ENCODE measurements at places on chromosomes 2 and 18.
A peak's percentile ranks its signal among the peaks of the same experiment; 100 is the strongest.

DNA sequence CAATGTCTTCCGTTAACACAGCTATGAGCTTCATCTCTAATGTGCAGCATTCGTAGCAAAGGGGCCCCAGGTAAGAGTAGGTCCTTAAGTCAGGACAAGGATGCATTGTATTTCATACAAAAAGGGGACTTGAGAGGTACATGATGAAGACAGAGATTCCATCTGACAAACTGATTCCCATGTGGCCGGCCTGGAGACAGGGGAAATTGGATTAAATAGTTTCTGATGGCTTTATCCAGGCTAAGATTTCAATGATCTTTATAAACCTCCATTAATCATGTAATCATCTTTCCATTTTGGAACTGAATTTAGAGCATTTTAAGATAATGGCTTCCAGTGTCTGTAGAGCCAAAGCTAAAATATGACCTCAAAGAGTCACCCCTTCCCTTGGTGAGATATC is 111.3 kb downstream of the NCKAP5 start:
- no peak for DNase-seq

DNA sequence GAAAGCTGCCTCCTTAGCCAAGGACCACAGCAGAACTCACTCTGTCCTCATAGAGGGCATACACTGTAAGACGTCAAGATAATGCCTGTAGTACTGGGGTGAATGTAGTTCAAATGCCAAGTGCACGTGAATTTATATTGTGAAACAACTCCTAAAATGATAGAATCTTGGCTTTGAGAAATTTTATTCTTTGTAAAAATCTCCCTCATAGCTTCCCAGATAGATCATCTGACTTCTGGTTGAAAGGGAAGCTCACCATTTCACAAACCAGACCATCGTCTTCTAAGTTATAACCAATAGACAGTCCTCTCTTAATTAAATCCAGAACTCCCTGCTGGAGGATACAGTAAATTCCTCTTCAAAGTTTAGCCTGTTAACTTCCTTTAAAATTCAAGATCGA is 110.9 kb upstream of the MSTN start:
- no peak for DNase-seq

- no peak for DNase-seq
These were observed 255.1 kb downstream of the RND3 start for GRCh38 chr2:150232321-150232720.

- no peak for DNase-seq
These were observed 422.7 kb downstream of the TGIF1 start for GRCh38 chr18:3872641-3873040.

DNA sequence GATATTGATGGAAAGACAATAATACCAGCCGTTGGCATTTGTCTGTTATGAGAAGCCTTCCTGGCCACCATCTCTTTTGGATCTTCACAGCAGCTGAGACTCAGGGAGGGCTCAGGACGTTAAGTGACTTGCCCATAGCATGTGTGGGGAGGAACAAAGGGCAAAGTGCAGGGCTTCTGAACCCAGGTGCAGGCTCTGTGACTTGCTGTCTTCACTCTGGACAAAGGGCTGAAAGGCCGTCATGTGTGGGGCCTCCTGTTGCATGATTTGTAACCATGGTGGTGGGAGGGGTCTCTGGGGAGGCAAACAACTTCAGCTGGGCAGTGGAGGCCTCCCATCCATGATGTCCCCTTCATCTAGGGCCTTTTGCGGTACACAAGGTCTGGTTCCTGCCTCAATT is 65.5 kb upstream of the SIX2 start:
- DNase-seq = no peak

DNA sequence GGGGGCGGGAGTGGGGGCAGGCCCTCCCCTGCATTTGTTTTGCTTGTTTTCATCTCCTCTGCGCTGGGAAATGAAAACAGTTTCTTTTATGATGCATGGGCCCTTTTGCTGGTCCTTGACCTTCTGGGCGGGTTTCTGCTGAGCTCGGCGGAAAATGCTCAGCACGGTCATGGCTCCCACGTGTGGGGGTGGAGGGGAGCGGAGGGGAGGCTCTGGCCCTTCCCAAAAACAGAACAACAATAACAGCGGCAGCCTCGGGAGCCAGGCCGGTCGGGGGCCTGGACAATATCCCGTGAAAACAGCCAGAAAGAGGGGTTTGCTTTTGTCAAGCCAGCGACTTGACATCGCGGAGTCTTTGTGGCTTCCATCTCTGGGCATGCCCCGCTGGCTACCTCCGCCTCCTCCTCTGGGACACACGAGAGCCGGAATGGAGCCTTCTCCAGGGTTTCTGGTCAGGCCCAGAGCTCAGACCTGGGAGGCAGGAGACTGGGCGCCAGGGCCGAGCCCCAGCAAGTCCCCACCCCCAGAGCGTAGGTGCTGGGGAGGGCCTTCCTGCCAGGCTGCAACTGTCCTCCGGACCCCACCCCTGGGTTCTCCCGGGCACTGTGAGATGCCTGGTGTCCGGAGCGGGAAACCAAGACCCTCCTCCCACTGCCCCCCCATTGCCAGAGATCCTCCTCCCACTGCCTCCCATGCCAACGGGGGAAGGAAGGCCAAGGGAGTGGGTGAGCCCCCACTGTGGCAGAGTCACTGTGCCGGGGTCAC is 35.9 kb upstream of the SNED1 start:
- DNase-seq = no peak

GRCh38 chr2:25453199-25453905 is 111.6 kb upstream of the DNMT3A start:
- no peak for DNase-seq

DNA sequence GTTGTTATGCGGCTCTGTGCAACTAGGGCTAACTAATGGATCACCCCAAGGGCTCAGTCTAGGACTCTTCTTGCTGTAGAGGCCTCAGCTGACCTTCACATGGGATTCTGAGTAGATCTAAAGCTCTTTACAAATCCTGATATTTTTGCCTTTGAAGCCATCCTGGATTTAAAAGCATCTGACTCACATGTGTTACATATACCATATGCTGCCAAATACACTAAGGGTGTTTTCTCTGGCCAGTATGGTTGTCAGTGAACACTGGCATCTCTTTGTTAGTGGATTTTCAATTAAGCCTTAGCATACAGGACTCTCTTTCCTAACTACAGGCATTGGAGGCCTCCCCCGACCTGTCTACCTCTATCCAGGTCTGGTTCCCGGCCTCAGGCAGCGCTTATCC is 992.8 kb upstream of the FANCL start:
- no peak for DNase-seq

- no peak for DNase-seq
These were observed 22.2 kb downstream of the ATAD2B start for GRCh38 chr2:23904692-23905091.

DNA sequence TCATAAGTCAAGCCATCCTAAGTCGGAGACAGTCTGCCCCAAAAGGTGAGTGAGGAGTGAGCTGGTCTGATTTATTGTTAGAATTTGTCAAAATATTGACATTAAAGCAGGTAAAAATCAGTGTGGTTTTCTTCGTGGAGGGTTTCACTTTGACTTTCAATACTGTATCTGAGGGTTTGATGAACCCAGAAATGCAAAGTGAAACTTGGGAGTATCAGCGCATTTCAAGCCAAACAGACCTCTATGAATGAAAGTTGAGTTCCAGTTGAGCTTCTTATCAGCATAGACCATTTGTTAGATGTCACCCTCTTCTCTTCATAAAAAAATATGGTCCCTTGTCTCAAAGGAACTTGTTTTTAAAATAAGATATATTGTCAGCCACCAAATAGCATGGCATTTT is 21.7 kb upstream of the CXCR4 start:
- peak; percentile 36 for DNase-seq

DNA sequence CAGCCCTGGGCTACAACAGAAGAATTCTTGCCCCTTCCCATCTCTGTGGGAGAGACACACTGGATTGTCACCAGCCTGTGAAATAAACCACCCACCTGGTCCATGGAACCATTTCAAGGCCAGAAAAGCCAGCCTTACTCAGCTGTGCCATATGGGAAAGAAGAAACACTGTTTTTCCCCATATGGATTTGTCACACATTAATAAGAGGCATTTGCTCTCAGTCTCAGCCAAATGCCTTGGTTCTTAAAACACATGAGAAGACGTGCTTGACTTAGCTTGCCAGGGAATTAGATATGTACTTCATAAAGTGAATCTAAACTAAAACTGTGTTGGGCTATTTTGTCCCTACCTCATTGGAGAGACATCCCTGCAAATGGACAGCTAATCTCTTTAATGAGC is 308.6 kb upstream of the TNP1 start:
- DNase-seq = no peak

DNA sequence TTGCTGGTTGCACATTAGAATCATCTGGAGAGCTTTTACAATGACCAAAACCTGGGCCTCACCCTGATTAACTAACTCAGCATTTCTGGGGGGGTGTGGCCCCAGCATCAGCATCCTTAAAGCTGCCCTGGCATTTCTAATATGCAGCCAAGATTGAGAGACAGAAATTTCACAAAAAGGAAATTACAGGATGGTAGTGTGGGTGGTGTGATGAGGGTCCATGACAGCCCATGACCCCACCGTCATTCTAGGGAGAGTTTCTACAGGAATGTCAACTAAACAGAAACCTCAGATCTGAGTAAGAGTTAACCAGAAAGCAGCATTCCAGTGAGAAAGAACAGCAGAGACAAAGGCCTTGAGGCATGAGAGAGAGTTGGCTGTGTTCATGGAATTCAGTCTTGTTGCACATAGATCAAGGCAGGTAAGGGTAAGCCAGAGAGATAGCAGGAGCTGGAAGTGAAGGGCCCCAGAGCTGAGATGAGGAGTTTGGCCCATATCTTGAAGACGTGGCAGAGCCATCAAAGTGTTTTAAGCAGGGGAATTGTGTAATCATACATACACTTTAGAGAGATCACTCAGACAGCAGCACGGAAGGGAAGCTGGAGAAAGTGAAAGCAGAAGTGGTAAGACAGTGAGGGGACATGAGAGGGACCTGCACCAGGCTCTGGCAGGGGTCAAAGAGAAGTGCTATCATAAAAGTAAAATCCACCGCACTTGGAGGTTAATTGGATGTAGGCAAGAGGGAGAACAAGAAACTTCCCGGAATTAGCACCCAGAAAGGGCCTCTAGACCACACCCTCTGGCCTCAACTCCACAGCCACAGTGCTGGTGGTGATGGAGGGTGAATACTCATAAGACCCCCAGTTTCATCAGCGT is 7.8 kb upstream of the TRABD2A start:
- DNase-seq = peak; percentile 30

DNA sequence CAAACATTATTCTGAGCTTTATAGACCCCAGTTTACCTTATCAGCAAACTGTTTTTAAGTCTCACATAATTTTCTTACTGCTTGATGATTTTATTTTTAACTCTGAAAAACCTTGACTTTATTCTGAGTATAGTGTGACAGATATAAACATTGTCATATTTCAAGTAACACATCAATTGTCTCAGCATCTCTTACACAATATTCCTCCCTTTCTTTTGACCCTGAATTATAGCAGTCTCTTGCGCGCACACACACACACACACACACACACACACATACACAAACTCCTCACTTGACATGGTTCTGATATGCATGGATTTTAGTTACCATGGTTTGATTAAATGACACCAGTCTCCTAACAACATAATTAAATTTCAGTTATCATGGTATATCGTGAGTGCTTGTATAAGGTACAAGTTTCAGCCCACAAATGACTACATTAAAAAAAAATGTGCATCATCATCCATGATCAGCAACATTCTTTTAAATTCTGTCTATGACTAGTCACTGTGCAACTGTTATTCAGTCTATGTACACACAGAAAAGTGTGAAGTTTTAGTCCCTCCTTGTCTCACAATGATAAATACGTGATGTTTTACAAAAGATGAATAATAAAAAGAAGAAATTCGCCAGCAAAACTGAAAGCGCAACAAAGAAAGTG is 39.5 kb upstream of the TACR1 start:
- DNase-seq = no peak

DNA sequence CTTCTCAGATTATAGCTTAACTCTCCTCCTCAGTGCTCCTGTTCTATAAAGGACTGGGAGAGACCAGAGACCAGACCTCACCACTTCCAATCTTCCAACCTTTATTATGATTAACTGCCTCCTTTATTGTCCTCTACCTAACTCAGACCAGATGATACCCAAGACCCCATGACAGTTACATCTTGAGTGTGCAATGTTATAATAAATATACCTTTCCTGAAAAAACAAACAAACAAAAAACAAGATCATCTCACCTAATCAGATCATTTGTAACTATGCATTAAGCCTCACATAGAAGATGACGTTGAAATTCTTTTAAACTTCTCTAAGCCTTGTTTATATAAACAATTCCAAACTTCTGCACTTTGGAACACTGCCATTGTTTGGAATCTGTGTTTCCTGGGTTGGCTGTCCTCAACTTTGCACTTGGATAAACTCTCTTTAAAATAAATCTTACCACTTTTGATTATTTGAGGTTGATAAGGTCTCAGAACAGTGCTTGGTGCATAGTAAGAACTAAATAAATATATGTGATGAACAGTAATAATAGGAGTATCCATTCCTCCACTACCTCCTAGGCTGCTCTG is 342.7 kb downstream of the TDRD15 start:
- no peak for DNase-seq

DNA sequence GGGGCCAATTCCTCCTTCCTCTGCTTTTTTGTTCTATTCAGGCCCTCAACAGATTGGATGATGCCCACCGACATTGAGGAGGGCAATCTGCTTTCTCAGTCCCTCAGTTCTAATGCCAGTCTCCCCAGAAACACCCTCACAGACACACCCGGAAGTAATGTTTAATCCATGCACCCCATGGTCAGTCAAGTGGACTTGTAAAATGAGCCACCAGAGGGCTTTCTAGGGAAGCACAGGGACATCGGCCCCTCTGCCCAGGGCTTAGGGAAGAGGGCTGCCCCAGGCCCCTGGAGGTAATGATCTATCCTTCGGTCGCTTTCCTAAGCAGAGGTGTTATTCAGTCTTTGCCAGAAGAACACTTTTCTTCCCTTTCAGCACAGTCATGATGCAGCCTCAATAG is 107.4 kb downstream of the PDCL3 start:
- DNase-seq = no peak

GRCh38 chr2:38960609-38961320 is 71.1 kb downstream of the ARHGEF33 start:
- no peak for DNase-seq

GRCh38 chr2:180366481-180366880 is 359.4 kb upstream of the CWC22 start:
- DNase-seq = no peak

DNA sequence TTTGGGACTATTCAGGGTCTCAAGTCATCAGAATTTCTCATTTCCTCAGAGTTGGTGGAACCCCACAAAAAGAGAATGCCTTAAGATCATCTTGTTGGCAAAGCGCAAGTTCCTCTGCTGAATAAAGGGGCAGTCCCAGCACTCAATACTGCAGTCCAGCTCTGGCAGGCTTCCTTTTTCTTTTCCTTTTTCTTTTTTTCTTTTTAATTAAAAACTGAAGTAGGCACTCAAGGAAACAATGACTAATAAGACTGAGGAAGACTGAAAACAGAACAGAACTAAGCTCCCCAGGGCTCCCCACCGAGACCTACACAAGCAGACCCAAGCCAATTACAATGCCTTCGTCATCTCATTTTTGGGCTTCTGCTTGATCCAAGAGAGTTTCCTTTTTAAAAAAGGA is 82.0 kb downstream of the STK39 start:
- DNase-seq = no peak
